Naive thymus-derived CD4-positive, alpha-beta T cell (primary cell): ENCODE measurements at places on chromosomes 11 and 22. TPM values are rescaled to one million over a fixed set of nuclear protein-coding genes. Genes with fewer than 3 reads are reported as not detected.

Gene CRACR2B
- total RNA-seq, result 1.2 TPM

Gene KRTAP5-3
- total RNA-seq, result not detected

Gene LRRC56
- 3.1 TPM for total RNA-seq

Gene OR52R1
- not detected in 2 replicates for total RNA-seq

Gene RFPL3
- total RNA-seq, result not detected

Gene CCDC116
- total RNA-seq, result 0.22 TPM

Gene CBLIF
- total RNA-seq, result not detected

Gene NRXN2
- total RNA-seq, result 0.71 TPM

Gene DDTL
- total RNA-seq, result 4.9 TPM

Gene DNAJC4
- 59.5 TPM for total RNA-seq

Gene SPON1
- 20.8 TPM for total RNA-seq

Gene NXPE4
- total RNA-seq, result not detected

Gene C11orf65
- 0.50 TPM for total RNA-seq

Gene TMPRSS5
- total RNA-seq, result 0.97 TPM
